ENCODE measurements at places on chromosomes 7 and 10. TPM values are rescaled to one million over a fixed set of nuclear protein-coding genes. Genes with fewer than 3 reads are reported as not detected.

Gene SEMA4G
- total RNA-seq, result 8.5 TPM

Gene TET1
- 82.5 TPM for total RNA-seq

Gene HOXA9
- not detected for total RNA-seq

DNA sequence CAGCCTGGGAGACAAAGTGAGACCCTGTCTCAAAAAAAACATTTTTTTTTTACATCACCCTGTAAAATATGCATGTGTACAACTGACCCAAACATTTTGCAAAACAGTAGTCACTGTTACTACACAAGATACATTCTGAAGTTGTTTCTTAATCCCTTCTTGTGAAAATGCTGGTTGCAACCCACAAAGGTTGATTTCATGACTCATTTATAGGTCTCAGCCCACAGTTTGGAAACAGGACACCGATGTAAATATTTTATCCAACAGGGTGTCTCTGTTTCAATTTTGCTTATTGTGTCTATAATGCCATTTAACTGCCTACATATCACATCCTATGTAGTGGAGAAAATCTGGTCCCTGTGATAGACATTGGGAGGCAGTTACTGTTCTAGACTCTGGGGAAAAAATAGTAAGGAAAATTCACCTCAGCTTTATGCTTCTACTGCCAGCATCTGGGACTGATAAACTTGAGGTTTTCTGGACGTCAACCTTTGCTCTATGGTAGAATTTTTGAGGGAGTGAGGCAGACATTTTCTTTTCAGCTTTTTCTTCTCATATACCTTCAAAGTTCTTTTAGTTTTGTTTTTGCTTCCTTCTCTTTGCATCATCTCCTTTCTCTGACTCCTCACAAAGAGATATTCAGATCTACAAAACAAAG lies 1.6 kb upstream of the RAB19 start:
- DNase-seq, result no peak

DNA sequence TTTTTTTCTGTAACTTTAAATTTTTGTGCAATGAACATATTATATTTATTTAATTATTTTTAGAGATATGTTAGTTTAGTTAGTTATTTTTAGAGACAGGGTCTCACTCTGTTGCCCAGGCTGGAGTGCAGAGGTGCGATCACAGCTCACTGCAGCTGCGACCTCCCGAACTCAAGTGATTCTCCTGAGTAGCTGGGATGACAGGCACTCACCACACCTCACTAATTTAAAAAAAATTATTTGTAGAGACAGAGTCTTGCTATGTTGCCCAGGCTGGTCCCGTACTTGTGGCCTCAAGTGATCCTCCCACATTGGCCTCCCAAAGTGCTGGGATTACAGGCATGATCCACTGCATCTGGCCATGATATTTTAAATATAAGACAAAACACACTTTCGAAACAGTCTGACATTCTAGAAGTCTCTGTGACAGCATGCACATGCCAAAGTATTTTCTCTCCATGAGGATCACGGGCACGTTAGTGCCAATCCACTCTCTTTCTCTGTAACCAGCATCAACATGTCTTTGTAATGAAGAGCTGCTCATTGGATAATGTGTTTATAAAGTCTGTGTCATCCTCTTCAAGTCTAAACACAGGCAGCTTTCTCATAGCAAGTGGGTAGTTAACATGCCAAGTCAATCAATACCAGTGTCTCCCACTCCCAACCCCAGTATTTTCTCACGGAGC lies 137.4 kb downstream of the GLI3 start:
- DNase-seq, result no peak

DNA sequence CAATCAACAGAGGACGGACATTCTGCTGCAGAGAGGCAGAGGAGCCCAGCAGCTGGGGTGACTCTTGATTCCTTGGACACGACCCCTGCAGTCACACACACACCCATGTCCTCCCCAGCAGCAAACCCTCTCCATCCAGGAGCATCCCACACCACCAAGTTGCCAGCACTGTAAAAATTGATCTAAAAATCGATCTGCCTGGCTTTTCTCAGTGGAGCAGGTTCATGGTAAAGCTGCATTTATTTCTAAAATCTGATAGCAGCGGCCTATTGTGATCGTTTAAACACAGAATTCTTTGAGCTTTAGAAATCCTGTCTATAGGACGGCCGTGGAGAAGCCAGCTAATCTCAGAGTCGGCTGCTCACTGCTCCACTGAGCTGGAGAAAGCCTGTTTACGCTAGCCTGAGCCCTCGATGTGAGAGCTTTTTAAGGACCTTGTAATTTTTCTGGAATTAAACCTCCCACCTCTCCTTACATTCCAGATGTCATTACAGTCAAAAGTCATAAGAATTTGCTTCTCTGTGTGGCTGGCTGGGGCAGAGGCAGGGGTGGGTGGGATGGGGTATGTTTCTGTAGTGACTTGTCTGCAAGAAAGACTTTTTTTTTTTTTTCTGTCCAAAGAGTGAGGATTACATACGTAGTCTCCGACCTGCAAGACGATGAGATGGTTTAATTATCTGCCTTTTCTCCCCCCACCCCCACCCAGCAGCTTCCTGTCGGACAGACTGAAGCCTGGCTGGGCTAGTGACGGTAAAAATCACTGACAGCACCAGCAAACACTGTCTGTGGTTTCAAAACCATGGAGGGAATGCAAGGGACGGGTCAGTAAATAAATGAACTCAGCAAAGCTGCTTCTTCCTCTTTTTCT lies 31.6 kb downstream of the TRIM8 start:
- no peak for DNase-seq

GRCh38 chr10:132809232-132810140 lies 23.5 kb upstream of the NKX6-2 start:
- DNase-seq, result no peak

DNA sequence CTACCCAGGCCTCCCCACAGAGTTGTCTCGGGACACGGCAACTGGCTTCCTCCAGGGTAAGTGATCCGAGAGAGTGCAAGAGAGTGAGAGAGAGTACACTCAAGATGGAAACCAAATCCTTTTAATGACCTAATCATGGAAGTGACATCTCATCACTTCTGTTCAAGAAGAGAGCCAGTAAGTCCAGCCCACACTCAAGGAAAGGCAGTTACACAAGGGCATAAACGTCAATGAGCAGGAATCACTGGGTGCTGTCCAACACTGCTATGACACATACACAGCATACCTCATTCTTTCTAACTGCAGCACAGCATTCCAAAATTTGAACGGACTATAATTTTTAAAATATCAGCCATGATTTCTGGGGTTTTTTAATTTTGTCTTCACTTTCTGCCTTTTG lies 29.3 kb upstream of the OSBPL3 start:
- DNase-seq, result no peak

DNA sequence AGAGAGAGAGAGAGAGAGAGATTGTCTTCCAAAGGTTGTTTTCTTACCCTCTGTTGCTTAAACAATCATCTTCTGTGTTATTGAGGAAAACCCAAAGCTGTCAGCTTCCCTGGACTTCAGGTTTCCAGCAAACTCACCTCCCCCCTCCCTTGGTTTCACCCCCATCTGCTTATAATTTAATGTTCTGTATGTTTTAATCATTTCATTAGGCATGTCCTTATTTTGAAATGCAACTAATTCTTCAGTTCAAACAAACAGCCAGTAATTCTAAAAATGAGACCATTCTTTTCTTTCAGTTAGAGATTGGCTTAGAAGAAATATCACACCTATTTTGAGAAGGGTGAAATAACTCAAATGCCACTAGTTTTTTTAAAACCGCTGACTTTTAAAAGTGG lies 102.9 kb downstream of the FAM204A start:
- DNase-seq, result no peak

DNA sequence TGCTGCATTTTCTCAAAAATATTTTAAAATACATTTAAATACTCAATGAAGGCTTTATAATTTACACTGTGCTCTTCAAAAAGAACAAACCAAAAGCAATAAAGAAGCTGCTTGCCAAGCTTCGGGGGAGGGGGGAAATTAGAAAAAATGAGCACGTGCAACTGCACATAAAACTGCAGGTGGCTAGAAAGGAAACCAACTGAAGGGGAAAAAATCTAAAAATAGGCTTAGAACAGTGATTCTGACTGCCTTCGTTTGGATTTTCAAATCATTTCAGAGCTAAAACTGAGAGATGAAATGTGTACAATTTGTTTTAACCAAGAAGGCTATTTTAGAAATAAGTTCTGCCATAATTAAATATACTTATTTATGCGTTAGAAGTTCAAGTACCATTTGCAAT lies 61.4 kb downstream of the ABI1 start:
- DNase-seq, result no peak

DNA sequence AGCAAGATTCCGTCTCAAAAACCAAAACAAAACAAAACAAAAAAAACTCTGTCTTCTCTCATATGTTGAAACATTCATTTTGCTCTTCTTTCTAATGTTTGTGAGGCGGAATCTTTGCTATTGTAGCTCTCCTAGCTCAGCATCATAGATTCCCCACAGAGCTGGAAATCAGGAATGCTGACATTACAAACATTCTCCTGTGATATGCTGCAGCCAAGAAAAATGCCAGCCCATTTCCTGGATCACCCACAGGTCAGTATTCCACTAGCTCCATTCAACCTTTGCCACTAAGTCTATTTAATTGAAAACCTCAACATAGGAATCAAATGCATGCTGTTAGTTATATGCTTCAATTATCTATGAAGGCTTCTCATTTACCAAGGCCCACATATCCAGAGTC lies 186.3 kb downstream of the IPMK start:
- DNase-seq, result no peak

DNA sequence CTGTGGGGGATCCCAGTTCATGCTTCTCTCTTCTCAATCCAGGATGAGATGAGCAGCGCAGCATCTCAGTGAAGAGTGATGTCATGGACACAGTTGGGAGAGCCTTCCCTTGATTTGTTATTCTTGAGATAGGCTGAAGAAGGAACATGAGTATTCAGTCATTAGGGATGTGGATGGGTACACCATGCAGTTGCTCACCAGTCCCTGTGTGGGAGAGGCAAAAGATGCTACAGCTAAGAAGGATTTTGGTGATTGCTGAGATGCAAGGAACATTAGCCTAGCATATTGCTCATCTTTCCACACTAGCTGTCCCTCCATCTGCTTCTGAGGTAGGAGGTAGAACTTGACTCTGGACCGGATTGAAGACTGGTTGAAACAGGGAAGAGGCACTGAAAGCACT lies 179.6 kb downstream of the GALNT17 start:
- no peak for DNase-seq

Measured in GM23338 (cell line).